Inflammatory macrophage (primary cell): ENCODE measurements at places on chromosomes 13 and 19.

GRCh38 chr13:25746131-25746530, 305.7 kb downstream of the SHISA2 start:
- DNase-seq, result no peak

GRCh38 chr19:36987091-36987490, 71.0 kb downstream of the ZNF568 start:
- no peak for DNase-seq

DNA sequence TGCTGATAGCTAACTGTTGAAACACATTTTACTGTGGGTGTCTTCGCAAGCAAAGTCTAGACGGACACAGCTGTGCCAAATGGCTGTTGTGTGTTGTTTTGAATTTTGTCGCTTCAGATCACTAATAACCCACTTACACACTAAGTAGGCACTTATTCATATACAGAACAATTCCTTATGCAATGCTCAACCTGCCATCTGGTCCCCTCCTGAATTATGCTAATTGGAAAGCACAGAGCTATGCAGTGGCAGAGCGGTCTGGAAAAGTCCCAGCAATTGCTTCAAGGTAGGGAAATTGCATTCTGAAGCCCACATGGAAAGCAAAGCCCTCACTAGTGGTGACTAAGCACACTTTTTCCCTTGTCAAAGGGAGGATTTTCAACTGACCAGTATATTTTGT, 69.9 kb downstream of the C13orf42 start:
- no peak for DNase-seq

GRCh38 chr19:35746087-35746462, 624 bp downstream of the PSENEN start:
- DNase-seq, result no peak

GRCh38 chr13:78816592-78816991, 157.6 kb upstream of the OBI1 start:
- no peak for DNase-seq

- DNase-seq, result no peak
These were observed 35.8 kb upstream of the GRTP1 start for GRCh38 chr13:113399755-113400149.

GRCh38 chr19:50449236-50449899, 16.7 kb downstream of the MYBPC2 start:
- no peak for DNase-seq

GRCh38 chr13:110298505-110299282, 8.3 kb downstream of the COL4A1 start:
- no peak for DNase-seq

DNA sequence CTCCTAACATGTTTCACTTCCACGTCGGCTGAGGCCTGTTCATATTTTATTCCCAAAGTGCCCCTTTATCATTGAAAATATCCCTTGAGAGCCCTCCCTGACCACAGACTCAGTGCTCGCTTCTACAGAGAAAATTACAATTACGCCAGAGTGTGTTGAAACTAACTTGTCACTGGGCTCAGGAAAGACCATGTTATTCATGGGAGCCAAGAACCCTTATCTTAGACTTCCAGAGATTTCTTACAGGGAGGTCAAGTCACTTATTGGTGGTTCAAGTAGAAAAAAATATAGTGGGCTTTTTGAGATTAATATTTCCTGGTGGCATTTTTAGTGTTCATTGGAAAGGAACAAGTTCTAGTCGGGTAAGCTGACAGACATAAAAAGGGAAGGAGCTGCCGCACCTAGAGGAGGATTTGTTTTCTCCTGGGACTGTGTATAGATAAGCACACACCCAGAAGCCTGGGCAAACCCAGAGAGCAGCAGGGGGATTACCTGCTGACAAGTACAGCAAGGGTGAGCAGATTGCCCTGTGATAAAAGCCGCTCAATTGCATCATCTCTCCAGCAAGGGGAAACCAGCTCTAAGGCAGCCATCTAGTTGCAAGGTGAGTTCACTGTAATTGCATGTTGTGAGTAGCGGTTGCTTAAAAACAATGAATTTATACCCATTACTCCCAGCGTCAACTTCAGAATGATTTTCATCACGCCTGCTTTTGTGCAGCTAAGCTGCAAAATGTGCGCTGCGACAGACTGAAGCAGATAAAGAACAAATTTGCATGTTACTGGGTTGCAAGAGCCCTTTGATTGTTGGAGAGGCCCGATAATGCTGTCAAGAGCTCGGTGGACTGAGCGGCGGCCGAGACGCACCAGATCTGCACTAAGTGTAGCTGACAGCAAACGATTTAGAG, 46.2 kb downstream of the DCT start:
- no peak for DNase-seq

GRCh38 chr13:100680131-100680530, 5.5 kb upstream of the TMTC4 start:
- DNase-seq, result no peak

GRCh38 chr19:2888731-2889224, 11.9 kb upstream of the ZNF57 start:
- peak; percentile 18 for DNase-seq

DNA sequence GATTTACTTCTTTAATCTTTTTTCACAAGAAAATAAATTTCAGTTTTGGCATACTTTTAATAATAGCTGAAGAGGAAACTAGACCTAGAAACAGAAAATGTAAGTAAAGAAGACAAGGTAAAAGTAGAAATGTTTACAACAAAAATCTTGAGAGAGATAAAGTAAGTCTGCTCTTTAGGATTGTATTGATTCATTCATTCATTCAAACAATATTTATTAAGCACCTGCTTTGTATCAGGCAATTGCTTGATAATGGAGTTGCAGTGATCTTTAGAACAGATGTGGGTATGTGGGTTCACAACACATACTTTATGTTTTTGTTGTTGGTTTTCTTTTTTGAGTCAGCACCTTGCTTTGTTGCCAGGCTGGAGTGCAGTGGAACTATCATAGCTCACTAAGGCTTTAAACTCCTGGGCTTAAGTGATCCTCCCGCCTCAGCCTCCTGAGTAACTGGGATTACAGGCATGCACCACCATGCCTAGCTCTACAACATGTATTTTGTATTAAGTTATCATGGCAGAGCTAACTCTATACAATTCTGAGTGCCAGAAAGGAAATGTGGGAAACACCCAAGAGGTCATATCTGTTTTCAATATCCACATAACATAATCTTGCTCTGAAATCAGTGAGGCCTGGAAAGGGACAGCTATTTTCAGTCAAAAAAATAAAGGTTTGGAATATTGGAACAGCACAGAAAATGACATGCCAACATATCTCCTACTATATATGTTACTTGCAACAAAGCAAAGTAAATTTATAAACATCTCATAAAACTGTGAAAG, 8.8 kb upstream of the SPART start:
- DNase-seq, result no peak

DNA sequence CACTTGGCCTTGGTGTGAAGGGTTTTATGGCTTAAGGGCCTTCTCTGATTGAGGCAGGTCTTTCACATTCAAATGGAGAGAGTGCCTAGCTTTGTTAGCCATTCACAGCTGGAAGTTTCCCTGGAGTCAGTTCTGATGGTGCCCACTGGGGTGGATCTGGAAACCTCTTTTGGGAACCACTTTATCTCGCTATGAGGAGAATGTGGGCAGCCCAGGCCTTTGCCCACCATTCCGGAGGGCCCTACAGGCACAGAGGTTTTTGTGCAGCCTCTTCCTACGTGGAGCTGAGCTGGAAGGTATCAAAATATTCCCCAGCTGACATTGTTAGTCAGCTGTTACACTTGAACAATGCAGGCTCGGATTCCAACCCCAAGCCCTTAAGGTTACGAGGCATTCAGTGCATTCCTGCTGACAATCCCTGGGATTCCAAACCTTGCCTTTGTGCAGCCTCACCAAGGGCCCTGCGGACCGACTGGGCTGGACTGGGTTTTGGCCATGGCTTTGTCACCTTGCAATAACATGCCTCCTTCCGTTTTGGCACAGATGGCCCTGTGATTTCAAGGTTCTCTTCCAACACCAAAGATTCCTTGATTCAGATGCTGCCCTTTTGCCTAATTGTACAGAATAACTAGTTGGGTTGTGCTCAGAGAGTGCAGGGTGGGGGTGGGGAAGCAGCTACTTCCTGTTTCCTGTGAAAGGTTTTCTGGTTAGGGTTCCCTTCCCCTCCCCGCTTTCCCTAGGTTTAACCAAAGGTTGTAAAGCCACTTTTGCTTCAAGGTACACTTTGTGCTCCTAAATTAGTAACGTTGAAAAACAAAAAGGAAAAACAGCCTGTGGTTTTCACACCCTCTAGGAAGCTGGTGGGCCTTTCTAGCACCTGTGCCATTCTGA, 27.0 kb downstream of the SAE1 start:
- DNase-seq, result peak; percentile 47

GRCh38 chr13:50829896-50830295, 13.6 kb downstream of the DLEU7 start:
- peak; percentile 40 for DNase-seq

DNA sequence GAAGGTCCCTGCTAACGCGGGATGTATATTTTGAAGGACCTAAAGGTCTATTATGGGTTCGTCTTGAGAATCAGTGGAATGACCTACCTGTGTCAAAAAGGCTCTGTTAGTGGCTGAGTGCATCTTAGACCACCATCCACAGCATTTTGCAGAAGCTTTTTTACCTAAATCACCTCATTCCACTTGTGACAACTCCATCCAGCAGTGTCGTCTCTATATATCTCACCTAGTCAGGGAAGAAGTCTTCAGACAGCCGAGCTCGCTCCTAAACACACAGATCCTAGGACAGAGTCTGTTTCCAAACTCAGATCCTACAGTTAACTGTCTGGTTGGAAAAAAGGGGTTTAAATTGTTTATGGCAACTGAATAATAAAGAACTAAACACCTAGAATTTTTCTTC, 33.7 kb downstream of the COL4A1 start:
- no peak for DNase-seq

DNA sequence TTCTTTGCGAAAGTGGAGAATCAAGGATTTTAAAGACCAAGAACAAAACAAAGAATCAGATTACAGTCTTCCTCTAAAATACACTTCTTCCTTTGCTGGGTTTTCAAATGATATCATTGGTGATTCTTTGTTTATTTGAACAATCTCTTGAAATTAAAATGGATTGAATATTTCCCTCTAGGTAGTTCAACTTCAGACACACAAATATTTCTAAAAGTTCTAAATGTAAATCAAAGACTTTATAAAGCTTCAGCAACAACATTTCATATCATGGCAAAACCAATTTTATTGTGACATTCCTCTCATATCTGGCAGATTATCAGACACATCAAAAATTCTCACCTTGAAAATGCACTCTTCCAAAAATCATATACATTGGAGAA, 13.0 kb downstream of the ZIC2 start:
- no peak for DNase-seq

GRCh38 chr13:33092073-33092987, 76.1 kb downstream of the KL start:
- DNase-seq, result no peak

DNA sequence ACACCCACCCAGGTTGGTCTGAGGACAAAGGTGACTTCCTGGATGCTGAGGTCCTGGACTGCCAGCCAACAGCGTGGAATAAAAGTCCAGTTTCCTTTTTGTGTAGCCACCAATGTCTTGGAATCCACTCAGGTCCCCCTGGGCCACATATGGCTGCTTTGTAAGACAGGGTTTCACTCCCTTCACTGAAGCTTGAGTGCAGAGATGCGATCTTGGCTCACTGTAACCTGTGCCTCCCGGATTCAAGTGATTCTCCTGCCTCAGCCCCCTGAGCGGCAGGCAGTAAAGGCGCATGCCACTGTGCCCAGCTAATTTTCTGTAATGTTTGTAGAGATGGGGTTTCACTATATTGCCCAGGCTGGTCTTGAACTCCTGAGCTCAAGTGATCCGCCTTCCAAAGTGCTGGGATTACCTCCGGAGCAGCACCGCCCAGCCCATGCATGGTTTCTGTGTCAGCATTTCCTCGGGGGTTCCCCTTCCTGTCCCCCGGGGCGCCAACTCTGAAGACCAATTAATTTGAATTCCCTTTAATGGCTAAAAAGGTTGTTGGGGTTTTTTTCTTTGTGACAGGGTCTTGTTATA, 17.5 kb downstream of the KANK2 start:
- no peak for DNase-seq

- DNase-seq, result no peak
These were observed 635.7 kb downstream of the UQCRFS1 start for GRCh38 chr19:28577233-28577632.

- no peak for DNase-seq
These were observed 1.4 kb downstream of the LRFN3 start for GRCh38 chr19:35937345-35938281.

DNA sequence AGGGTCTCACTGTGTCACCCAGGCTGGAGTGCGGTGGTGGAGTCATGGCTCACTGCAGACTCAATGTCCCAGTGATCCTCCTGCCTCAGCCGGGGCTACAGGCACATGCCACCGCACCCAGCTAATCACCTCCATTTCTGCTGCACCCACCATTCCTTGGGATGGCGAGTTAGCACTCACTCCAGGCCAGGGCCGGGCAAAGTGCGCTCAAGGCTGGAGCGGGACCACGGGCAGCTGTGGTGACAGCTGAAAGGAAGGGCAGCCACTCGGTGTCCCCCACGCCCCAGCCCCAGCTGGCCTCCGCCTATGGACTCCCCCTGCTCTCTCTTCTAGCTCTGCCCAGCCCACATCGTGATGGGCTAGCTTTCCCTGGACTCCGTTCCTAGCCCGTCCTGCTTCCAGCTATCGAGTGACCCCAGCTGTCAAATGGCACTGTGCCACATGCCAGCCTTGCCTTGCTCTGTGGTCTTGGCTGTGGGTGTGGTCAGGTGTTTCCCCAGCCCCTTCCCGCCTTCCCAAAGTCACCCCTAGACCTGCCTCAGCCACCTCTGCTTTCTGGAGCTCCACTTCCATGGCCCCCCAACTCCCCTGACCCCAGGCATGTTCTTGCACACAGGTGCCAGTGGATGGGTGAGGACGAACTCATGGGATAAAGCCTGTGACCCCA, 4.1 kb downstream of the MICOS13 start:
- DNase-seq, result no peak

DNA sequence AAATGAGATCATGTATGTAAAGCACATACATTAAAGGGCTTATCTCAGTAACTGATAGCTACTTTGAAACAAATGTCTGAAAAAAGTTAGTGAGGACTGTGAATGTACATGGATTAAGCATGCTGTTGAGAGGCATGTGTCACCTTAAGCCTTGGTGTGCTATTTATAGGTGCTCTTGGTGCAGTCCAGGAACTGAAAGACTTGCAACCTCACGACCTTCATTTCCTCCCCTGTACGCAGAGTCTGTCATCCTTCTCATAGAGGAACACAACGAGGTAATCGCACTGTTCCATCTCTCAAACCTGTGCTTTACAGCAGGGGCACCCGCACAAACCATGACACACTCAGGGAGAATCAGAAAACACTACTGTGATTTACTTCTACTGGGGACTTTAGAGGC, 65.6 kb downstream of the UFM1 start:
- DNase-seq, result no peak

DNA sequence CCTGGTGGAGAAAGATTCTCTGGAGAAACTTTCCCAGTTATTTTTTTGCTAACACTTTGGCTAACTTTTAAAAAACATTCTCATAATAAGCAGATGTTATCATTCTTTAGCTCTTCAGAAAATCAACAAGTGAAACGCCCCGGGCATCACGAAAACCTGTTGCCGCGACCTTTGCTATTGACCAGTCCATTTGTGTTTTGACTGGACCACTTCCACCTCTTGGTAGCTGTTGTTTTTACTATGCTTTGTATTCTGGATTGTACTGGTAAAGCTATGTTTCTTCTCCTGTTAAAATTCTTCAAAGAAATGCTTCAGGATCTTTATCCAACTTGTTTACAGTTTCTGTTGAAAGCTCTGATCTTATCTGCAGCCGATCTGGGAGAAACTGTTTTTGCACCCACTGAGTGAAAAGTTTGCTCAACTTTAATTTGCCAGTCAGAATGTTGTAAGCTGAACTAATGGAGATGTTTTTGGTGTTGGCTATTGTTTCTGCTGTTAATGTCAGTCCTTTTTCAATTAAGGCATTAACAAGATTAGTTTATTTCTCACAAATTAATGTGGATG, 23.3 kb downstream of the UFM1 start:
- DNase-seq, result no peak
